Adrenal gland (tissue), 19 donors: ENCODE measurements at places on chromosomes 5 and 9. TPM values are rescaled to one million over a fixed set of nuclear protein-coding genes. Genes with fewer than 3 reads are reported as not detected.

POU5F2 gene
- 0.63 TPM for total RNA-seq

PCDHGB4 gene
- total RNA-seq, result 4.3 TPM

NTMT1 gene
- 46.9 TPM for total RNA-seq

DOCK8 gene
- 35.2 TPM for total RNA-seq

SMIM3 gene
- total RNA-seq, result 39.9 TPM

DNA sequence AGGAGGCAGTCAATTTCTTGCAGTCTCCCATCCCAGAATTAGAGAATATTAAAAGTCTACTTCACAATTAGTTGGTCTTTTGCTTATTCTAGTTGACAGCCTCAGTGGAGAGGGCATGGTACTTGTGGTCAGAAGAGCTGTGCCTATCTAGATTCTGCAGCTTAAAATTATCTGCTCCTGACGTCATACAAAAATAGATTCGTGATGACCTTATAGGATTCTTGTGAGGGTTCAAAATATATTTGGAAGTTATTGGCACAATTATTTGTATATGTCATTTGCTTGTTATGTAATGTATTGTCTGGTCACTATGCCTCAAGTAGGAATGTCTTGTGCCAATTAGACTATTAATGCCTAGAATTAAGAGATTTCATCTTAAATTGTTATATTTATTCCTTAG is 142.5 kb downstream of the CDH12 start:
- DNase-seq, result no peak

DNA sequence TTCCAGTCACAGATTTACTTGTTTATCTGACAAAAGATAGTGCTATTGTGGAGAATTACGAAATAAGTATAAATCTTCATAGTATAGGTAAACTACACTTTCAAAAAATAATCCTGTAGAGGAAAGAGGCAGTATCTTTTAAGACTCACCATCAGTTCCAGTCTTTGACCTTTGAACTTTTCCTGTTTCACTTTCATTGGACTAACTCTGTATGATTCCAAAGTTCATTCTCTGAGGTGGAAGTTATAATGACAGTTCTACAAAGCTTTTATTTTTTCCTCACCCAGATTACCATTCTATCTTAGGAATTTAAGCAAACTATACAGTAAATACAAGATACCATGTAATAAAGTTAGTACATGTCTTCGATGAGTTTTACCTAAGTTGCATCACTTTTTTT is 901.3 kb upstream of the SEMA6A start:
- no peak for DNase-seq

DNA sequence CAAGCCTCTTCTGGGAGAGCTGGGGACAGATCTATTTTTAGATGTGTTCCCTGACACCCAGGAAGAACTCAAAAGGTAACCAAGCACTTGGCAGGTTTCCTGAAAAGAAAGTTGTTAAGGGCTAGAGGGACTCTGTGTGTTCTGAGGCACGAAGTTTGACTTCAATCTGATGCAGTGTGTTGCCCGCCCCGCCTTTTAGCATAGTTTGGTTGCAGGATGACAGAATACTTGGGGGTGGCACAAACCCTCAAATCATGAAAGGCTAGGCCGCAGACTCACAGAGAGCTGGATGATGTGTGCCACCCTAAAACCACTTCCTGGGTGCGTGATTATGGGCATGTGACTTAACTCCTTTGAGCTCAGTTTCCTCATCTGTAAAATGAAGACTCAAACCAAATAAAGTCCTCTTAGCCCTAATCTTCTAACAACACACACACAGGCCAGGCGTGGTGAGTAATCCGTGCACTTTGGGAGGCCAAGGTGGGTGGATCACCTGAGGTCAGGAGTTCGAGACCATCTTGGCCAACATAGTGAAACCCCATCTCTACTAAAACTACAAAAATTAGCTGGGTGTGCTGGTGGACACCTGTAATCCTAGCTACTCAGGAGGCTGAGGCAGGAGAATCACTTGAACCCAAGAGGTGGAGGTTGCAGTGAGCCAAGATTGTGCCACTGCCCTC is 12.8 kb upstream of the NDFIP1 start:
- DNase-seq, result no peak

GRCh38 chr9:81610740-81611107 is 78.6 kb downstream of the TLE1 start:
- no peak for DNase-seq

GRCh38 chr5:53541859-53542258 is 18.6 kb upstream of the NDUFS4 start:
- DNase-seq, result no peak
